Stimulated activated CD8-positive, alpha-beta memory T cell treated with anti-CD3 and anti-CD28 coated beads, Interleukin-4, amount 100 ng/mL, for 1 hour (primary cell): ENCODE measurements at places on chromosomes 11 and 22.

DNA sequence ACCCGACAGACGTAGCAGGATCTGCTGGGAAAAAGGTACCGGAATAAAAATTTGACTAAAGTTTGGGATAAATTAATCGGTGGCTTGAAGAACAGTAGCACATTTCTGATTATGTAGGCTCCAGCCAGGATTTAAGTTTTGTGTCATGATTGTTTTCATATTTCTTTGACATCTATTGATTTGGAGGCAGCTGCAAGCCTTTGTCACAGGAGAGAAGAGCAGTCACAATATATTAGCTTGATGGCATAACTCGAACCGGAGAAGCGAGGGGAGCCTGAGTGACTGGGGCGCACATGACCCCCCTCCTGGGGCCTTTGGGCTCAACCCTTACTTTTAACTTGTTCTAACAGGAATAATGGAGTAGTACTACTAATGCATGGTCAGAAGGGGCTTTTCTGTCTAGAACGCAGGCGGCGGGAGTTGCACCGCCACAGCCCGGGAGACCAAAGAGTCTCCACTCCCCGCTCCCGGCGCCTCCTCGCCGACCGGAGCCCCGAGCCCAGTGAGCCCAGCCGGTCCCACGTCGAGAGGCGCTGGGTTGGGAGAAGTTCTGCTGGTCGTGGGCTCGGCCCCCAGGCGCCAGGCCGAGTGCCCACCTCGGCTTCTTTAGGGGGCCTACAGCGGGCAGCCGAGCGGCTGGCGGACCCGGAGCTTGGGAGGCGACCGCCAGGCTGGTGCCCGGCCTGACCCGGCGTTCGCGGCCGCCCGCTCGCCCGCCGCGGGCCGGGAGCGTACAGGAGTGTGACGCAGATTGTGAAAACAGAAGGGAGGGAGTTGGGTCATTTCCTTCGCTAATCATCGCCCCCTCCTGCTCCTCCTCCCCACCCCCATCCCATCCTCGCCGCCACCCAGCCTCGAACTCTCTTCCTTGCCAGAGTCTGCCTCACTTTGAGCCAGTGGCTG is 15.7 kb upstream of the PAX6 start:
- DNase-seq = no peak

DNA sequence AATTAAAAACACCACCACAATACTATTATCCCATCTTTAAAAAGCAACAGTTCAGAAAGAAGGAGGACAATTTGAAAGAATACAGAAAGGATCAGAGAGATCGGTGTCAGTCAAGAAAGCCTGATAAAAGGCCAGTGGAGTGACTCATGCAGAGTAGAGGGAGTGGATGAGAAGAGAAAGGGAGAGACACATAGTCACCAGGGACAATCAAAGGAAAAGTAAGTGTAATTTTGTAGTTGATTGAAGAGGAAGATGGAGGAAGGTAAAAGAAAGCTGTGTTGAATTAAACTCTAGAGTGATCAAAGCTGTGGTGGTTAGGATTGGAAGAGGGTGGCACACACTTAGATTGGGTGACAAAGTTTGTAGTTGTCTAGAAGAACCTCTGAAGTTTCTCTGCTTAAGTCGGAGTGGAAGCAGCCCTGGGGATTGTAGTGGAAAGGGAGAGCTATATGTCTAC is 14.1 kb downstream of the SPECC1L start:
- no peak for DNase-seq

GRCh38 chr22:42680648-42681047 is 31.5 kb upstream of the CYB5R3 start:
- DNase-seq = no peak

- no peak for DNase-seq
These were observed 5.8 kb downstream of the TP53I11 start for GRCh38 chr11:44944853-44945235.

GRCh38 chr22:27175021-27175838 is 517.8 kb downstream of the MIAT start:
- no peak for DNase-seq

- no peak for DNase-seq
These were observed 1.8 kb downstream of the ARHGAP1 start for GRCh38 chr11:46698597-46698996.

DNA sequence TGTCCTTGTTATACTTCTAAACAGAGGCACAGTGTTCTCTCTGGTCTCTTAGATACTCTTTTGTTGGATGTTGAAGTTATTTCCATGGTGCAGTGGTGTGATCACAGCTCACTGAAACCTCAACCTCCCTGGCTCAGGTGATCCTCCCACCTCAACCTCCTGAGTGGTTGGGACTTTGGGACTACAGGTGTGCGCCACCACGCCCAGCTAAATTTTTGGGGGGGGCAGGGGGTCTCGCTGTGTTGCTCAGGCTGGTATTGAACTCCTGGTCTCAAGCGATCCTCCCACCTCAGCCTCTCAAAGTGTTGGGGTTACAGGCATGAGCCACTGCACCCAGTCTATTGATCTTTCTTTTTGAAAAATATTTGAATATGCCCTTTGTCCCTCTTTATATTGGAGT is 14.9 kb downstream of the ZNF74 start:
- DNase-seq = no peak

GRCh38 chr11:59267196-59267595 is 54.5 kb upstream of the MPEG1 start:
- DNase-seq = no peak

DNA sequence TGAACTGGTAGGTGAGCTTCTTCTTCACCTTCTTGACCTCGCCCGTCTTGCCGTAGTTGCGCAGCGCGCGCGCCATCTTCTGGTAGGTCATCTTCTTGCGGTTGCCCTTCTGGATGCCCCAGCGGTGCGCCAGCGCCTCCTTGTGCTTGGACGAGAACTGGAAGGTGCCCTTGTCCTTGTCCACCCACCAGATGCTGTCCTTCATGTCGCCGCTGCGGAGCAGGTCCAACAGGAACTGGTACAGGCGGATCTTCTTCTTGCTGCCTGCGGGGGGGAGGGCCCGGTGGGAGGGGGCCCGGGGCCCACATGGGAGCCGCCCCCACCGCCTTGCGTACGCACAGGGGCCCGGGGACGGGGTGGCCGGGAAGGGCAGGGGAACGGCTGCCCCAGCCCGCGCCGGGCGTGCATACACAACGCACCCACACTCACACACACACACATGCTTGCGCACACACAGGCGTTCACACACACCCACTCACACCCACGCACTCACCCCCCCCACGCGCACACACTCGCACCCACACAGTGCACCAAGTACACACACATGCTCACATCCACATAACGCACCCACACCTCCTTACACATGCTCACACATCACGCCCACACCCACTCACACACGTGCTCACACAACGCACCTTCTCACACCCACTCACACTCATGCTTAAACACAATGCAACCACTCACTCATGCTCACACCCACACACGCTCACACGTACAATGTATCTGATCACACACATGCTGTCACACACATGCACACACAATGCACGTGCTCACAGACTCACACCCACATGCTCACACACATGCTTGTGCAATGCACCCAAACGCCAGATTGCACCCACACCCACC is 3.0 kb upstream of the MYBPC3 start:
- no peak for DNase-seq

DNA sequence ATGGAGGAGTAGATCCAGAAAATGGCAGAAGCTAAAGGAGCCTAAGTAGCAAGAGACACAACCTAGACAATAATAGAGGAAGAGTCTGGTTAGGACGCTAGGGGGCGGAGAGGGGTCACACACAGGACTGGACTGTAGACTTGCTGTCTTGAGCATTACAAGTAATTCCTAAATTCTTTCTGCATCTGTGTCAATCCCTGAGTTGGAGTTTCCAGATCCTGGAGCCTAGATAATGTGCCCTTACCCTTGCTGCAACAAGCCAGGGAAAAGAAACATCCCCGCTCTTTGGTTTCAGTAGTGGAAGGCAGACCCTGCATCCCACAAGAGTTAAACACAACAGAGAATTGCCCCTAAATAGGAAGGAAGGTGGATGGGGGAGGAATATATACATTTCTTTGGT is 14.9 kb upstream of the CCDC73 start:
- no peak for DNase-seq

DNA sequence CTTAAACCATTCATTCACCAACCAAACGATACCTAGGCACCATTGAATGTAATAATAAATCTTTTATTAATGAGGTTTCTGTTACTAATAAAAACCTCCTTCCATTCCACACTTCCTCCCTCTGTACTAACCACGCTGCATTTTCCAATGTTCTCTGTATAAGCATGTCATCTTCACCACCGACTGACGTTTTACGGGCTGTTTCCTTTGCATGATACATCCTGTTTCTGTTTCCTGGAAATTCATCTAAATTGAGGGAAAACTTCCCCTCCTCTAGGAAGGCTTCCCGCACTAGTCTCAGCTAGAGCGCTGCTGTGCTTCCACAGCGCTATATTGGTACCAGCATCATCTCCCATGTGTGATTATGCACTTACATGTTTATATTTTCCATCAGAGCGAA is 2.1 kb downstream of the OR4D10 start:
- no peak for DNase-seq

DNA sequence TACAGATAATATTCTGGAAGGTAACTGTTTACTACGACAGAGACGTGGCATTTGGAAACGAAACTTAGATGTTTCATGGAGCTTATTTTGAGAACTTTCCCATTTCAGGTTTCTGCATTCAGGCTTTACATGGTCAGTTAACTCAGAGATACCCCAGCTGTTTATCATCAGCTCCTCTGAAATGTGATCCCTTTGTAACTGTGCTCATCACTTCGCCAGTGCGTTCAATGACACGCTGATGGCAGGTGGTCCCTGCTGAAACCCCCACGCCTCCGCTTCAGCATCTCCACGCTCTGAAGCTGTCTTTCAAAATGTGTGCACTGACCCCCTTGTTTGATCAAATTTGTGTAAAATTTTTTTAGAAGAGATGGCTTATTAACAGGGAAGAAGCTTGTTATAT is 30.5 kb downstream of the ALG12 start:
- no peak for DNase-seq

DNA sequence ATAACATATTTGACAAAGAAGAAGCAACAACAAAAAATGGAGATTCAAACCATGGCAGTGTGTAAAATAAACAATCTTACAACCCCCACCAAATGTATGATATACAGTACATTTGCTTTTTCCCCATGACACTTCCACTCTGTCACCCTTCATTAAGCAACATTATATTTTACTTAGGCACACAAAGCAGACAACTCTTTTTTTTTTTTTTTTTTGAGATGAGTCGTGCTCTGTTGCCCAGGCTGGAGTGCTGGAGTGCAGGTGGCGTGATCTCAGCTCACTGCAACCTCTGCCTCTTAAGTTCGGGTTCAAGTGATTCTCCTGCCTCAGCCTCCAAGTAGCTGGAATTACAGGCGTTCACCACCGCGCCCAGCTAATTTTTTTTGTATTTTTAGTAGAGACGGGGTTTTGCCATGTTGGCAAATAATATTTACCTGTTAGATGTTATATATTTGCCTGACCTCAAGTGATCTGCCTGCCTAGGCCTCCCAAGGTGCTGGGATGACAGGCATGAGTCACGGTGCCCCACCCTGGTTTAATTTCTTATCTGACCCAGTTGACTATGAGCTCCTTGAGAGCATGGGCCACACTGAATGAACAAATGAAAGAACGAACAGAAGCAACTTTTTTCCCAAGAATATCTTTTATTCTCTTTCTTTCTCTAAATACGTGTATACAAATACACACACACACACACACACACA is 5.5 kb upstream of the PCF11 start:
- no peak for DNase-seq

- no peak for DNase-seq
These were observed 39.5 kb upstream of the GCAT start for GRCh38 chr22:37768273-37768672.

DNA sequence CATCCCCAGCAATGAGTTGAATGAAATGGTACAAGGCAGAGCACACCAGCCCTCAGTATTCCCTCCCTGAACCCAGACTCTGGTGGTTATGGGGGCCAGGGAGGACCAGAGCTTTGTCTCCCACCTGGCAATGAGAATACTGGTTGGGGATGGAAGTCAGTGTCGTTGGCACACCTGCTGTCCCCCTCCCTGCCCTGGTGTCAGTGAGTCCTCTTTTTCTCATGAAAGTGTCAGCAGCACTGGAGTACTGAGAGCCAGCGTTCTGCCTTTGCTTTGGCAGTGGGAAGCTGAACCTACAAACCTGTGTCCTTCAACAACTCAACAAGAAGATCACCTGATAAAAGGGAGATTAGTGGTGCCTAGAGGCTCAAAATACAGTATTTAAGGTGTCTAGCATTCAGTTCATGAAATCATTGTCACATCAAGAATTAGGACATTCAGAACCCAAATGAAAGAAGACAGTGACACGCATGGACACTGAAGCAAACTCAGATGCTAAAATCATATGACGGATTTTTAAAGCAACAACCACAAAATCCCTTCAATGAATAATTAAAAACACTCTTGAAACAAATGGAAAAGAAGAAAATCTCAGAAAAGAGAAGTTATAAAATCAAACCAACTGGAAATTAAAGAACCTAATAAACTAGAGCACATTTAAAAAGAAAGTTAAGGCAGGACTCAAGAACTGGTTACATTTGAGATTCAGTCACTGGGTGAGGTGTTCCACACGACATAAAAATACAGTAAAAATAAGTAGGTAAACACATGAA is 77.5 kb upstream of the VPREB1 start:
- no peak for DNase-seq

DNA sequence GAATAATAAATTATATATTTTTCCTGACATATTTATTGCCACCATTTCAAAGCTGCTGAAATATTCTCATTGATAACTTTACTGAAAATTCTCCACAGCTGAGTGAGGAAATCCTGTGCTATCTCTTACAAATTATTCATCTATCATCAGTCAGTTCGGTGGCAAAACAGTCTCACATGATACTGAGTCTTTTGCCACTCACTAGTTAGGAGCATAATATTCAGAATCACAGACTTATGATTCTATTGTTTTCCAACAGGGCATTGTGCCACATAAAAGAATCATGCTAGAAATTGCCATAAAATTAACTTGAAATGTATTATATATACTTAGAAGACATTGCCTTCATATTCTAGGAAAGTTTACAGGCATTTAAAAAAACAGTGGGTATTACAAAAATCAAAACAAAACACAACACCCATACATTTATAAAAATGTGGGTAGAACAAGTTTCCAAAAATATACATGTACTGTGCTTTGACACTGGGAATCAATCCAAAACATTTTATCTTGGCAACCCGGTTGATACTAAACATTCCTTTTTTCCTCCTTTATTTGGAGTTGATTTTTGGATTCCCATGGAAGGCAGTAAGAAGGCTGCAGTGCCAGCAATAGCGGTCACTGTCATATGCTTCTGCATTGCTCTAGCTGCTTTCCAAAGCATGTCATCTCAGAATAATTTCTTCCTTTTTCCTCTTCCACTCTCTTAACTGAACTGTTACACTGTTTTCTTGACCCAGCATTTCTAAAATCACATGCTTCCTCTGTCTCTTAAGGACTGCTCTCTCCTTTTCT is 42.5 kb downstream of the ATG16L2 start:
- DNase-seq = no peak

- DNase-seq = no peak
These were observed 575.5 kb downstream of the SOX6 start for GRCh38 chr11:15780837-15781236.

DNA sequence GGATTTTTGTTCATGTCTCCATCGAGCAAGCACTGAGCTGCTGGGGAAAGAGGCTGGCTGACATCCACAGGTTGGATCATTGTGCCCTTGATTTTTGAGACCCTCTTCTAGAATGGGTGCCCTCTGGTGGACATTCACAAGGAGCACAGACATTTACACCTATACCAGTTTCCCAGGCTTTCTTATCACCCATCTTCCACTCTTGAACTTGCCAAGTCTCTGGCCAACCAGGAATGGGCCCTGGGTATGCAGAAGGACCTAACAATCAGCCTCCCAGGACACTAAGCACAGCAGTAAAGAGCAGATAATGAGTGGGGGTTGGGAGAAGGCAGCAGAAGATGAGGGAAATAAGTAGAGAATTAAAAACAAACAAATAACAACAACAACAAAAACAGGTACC is 5.7 kb upstream of the INTS4 start:
- DNase-seq = peak; percentile 16
